Cardiac septum (tissue), 1 donor: ENCODE measurements at places on chromosomes 1 and 21.

- DNase-seq = no peak
Measured at GRCh38 chr1:222127526-222128152, 385.8 kb upstream of the DUSP10 start.

DNA sequence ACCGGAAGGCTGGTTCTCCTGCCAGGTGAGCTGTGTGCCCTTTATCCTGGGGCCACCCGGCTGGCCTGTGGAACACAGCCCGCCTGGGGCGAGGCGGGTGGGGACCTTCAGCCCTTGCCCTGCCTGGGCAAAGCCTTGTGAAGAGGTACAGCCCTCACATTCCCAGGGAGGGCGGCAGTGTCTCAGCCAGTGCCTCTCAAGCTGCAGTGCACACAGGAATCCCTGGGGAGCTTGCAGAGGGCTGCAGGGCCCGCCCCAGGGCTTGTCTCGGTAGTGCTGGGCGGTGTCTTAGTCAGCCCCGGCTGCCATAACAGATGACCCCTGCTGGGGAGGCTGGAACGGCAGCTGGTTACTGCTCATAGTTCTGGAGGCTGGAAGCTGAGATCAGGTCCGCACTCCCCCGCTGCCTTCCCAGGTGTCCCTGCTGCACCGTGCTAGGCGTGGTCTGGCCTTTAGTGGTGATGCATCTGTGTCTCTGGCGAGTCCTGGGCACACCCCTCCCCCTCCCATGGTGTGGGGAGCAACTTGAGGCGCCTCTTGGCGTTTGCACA is 12.6 kb downstream of the DFFB start:
- no peak for DNase-seq

DNA sequence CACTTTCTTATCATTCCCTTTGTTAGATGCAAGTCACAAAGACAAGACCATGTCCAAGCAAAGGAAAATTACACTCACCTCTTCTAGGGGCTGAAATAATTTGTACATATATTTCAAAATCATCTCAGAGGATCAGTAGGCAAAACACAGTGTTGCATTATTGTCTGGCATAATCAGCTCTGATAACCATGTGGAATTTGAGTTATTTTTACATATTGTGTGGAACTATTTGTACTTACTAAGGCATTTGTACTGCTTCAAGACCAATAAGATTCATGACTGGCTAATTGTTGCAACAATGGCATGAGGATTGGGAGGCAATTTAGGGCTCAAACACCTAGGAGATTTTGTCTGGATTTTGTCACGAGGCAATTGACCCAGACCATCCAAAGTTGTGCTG is 1716.4 kb downstream of the BRINP3 start:
- no peak for DNase-seq

DNA sequence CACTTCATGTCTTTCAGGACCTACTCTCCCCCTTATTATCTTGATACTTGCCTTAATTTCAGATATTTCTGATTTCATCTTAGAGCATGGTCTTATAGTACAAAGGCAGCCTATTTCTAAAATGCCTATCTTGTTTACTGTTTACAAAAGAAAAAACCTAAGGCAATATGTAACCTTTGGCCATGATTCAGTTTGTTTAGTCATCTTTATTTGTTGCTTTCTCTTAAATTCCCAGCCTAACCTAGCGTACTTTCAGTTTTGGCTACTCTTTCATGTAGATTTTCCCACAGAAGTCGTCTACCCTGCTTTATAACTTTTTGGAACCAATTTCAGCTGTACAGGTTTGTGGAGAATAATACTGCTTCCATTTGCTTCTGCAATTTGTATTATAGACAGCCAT is 81.8 kb downstream of the KIF1B start:
- DNase-seq = no peak

- DNase-seq = no peak
Measured at GRCh38 chr1:196661345-196661744, 9.5 kb downstream of the CFH start.
